ENCODE measurements at places on chromosomes 7 and 10.
A peak's percentile ranks its signal among the peaks of the same experiment; 100 is the strongest.

DNA sequence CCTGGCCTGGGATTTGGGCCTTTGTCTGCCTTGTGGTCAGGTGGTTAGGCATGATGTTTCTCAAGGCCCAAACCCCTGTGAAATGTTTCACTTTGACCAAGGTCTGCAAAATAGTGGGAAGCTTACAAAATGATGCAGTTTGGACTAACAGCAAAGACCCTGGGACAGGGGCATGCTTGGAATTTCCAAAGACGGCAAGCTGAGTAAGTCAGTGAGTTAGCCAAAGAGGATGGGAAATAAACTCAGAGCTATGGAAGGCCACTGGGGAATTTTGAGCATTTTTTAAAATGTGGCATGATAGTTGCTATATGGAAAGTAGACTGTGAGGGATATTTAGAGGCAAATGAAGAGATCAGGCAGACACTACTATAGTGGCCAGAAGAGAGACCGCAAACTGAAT, 31.6 kb upstream of the PPP1R3C start:
- DNase-seq, result no peak

DNA sequence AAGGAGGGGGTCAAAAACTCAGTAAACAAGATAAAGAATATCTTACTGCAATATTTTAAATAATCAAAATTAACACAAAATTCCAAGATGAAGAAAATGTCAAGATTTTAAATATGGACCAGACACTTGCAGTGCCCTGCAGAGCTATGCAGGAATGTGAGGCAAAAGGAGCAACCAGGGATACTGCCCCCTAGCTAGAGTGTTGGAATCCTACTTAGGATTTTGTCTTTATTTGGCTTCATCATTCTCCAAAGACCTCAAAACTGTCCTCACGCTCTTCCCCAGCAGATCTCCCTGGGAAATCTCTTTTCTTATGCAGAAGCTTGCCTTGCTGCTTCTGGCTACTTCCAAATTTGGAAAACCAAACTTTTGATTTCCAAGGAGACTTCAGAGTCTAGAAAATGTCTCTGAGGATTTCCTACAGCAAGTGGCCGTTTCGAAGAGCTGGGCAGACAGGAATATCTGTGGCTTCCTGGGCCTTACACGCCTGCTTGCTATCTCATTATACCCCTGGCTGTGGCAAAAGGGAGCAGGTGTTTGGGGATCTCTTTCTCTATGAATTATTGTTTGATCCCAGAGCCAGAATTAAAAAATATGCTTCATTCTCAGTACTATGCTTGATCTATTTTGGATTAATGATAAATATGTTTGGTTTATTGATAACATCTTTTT, 232.2 kb upstream of the BMPER start:
- DNase-seq, result no peak

DNA sequence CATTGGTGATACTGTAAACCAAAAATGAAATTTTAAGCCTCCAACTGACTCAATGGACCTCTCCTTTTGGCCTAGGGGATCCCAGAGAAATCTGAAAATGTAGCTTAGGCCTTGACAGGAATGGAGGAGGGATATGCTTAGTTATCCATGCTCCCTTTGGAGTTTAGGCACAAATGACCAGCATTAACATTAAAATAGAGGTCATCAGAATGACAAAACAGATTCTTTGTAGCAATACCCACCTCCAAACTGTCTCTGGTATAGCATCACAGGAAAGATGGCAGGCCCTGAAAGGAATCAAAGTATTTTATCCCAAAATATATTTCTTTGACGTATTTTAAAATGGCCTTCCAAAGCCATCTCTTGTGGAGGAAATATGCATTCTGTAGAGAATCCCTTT, 39.1 kb upstream of the LRRN3 start:
- no peak for DNase-seq

DNA sequence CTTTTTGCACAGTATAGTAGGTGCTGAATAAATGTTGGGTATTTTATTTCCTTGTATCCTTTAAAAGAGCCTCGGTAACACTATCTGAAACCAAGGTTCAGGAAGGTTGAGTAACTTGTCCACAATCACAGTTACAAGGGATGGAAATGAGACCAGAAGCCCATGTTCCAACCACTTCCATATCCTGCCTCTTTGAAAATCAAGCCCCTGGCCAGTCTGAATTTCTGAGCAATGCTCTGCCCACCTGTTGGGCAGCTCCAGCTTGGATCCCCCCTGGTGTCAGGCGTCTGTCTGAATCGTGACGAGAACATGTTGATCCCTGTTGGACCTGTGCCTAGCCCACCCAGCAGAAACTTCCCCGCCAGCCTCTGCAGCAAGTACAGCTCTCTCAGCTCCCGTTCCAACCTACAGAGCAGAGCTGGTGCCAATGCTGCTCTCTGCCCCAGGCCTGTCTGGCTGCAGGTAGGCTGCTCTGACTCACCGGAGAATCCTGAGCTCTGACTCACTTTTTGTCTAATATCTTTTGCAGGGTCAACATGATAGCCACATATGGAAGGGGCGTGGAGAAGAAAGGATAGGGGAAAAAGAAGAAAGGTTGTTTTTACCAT, 595.5 kb downstream of the INHBA start:
- DNase-seq, result peak; percentile 72

GRCh38 chr7:135335628-135336139, 102.0 kb downstream of the STRA8 start:
- peak; percentile 21 for DNase-seq

GRCh38 chr7:121163699-121164098, 165.1 kb upstream of the WNT16 start:
- DNase-seq, result no peak

GRCh38 chr10:79181698-79182521, 113.1 kb downstream of the ZMIZ1 start:
- no peak for DNase-seq

DNA sequence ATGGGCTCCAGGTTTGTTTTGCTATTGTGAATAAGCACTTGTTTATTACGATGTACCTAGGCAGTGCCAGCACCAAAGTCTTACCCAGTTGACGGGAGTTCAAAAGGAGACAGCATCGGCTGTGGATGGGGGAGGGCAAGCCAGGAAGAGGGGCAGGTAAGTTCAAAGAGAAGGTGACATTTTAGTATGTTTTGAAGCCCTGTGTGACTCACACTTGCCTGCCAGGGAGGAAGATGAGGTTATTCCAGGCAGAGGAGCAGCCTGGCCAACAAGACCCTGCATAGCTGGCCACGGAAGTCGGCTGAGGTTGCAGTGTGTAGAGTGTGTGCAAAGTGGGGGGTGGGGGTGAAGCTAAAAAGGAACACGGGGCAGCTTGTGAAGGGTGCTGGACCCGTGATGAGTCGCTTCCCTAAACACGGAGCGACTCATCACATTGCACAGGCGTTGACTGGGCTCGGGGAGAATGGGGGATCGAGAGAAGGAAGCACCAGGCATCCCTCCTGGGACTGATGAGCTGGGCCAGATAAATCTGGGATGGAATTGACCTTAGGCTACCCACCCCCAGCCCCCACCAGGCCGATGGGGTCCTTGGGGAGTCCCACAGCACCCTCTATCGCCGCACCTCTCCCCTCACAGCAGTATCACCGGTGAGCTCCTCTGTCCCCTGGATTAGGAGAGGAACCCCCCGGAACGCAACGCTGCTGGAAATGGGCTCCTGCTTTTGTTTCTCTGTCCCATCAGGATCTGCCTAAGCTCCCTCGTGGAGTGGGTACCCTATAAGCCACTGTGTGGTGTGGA, 97.9 kb upstream of the IKZF1 start:
- no peak for DNase-seq

DNA sequence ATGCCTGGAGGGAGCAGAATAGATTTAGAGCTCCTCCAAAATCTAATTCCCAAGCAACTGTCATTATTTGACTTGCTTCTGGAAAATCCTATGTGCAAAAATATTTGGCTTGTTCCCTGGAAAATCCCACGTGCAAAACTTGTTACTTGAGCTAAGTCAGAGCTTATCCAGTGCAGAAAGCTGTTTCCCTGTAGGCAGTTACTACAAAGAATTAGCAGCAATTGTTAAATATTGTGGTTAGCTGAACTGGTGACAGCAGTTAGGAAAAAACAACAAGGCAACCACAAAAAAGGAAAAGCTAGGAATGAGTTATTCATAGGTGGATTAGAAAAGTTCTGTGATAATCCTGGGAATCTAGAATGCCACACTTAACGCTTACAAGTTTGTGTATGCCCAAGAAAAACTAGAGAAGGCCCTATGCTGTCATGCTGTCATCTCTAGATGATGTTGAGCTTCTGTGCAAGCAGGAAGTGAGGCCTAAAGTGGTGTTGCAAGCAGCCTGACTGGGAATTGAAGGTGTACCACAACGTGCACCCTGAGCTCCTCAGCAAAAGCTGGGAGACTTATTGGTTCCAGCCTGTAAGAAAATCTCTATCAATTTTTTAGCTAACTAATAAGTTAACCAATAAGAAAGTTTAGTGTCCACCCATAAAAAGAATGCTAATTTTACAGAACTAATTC, 738.6 kb upstream of the LRRTM3 start:
- no peak for DNase-seq

DNA sequence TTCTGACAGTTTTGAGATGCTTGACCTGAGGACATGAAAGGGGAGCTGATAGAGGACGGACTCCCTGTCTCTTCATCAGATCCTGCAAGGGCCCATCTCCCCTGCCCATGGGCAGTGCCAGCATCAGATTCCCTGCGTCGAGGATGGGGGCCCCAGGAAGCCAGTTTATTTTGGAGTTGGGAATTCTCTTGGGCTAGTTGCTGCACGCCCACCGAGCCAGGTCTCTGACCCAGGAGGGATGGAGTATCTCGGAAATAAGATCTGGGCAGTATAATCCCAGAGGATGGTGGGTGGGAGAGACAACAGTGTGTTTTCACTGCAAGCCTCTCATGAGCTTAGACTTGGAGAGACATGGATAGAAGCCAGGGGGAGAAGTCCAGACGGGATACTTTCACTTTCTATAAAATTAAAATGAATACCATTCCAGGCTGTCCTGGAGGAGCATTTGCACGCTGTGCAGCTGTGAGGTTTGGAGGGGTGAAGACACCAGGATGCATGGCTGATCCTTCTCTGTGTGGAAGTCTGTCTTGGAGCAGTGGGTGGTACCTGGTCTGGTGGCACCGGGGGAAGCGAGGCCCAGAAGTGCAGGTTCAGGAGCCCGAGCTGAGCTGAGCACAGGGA, 25.8 kb downstream of the DOCK1 start:
- DNase-seq, result no peak

- no peak for DNase-seq
These were observed 400.9 kb downstream of the SORCS3 start for GRCh38 chr10:105041956-105042355.

GRCh38 chr7:16450366-16450765, 15.2 kb downstream of the SOSTDC1 start:
- no peak for DNase-seq

DNA sequence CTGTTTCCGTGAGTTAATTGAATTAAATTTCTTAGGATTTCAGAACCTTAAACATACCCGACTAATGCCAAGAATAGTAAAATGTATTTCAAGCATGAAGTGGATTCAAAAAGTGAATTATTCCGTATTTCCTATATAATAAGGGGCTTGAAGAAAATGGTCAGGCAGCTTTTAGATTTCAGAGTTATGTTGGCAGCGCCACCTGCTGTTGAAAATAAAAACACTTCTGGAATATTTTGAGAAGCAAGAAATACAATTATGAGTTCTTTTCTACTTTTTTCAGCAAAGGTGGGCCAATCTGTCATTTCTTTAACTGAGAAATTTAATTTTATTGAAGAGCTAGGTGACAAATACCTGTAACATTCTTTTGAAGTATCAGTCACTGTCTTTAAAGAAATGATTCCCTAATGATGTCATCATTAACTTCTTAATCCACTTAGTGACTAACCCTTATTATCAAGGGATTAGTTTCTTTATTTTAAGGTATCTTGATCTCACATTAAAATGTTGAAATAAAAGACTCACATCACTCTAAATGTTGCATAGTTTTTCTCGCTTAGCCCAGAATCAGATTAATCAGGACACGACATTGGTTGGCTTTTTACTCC, 36.6 kb upstream of the AGR3 start:
- DNase-seq, result peak; percentile 51

- peak; percentile 27 for DNase-seq
These were observed 93.0 kb upstream of the SORCS3 start for GRCh38 chr10:104548090-104548489.

DNA sequence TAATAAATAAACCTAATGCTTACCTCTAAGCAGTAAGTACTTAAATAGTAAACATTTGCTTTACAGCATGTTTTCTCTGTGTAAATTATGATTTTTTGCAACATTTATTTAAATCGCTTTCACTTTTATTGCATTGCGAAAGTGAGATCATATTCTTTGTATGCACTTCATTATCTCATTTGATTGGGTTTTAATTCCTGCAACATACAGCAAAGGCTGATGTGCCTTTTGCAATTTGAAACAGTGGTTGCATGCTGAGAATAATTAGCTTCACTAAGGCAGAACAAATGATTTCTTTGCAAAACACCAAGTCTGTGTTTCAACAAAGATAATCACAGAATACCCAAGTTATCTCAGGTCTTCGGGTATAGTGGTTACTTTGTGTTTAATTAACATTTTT, 16.3 kb upstream of the THSD7A start:
- no peak for DNase-seq

- no peak for DNase-seq
These were observed 5.1 kb downstream of the UBE2D4 start for GRCh38 chr7:43931346-43931745.

DNA sequence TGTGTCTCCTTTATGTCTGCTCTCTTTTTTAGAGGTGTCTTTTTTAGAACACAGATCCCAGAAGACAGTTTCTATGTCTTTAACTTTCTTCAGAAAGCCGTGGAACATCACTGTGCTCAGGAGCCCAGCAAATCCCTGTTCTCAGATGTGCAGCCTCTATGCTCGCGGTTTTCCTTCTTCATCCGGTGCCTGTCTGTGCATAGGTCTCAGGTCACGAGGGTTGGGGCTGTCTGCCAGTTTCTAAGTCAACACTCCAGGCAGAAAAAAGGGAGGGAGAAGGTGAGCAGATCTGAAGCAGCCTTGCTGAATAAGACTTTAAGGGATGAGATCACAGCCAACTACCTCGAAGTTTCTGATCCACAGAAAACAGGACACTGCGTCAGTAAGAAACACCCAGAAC, 68.5 kb downstream of the CRTAC1 start:
- no peak for DNase-seq
